ENCODE measurements at places on chromosomes 2 and 18.
A peak's percentile ranks its signal among the peaks of the same experiment; 100 is the strongest.

- peak; percentile 83 for DNase-seq
Observed at GRCh38 chr2:236776695-236777251, 207.1 kb downstream of the ACKR3 start.

DNA sequence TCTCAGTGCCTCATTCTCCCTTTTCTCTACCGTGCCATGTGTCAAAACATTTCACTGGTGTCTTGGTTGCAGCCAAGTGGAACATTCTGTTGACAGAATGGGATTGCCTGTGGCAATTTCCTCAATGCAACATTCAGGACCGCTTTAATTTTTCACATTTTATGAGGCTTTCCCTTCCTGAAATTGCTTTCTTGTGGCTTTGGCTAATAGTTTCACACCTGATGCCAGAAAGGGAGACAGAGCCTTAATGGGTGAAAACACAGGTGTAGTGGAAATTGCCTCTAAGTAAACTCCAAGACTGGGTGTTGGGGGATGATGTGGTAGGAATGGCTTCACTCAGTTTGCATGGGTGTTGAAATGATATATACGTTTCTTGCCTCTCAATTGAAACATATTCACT is 278.3 kb downstream of the TSN start:
- DNase-seq, result no peak

- DNase-seq, result no peak
Observed at GRCh38 chr2:127651971-127652550, 6.1 kb downstream of the GPR17 start.

DNA sequence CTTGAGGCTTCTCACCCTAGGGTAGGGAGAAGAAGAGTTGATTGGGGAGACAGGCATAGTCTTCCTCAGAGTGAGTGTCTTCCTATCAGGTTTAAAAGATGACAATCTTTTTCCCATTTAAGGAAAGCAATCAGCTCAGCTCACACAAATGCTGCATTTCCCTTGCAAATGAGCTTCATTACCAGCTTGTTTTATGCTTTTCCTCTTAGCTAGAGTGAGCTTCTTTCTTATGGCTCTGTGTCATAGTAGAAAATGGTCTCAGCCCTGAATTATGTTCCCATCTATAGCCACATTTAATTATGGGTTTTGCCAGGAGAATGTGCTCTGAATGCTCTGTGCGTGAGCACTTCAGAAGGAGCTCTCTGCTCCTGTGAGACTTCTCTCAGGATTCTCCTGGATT is 112.8 kb upstream of the NCK2 start:
- no peak for DNase-seq
